ENCODE measurements at places on chromosomes 6 and 20.

- DNase-seq: no peak
Observed at GRCh38 chr6:11330413-11330760, 97.9 kb upstream of the NEDD9 start.

DNA sequence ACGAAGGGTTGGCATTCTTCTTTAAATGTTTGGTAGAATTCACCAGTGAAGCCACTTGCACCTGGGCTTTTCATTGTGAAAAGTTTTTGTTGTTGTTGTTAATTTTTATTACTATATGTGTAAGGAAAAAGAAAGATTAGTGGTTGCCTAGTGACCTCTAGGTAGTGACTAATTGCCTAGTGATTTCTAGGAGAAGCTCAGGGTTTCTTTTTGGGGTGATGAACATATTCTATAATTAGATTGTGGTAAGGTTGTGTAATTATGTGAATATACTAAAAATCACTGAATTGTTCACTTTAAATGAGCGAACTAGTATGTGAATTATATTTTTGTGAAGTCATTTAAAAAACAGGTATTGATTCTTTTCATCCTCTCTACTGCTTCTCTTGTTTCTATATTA is 123.8 kb upstream of the TMEM170B start:
- no peak for DNase-seq

DNA sequence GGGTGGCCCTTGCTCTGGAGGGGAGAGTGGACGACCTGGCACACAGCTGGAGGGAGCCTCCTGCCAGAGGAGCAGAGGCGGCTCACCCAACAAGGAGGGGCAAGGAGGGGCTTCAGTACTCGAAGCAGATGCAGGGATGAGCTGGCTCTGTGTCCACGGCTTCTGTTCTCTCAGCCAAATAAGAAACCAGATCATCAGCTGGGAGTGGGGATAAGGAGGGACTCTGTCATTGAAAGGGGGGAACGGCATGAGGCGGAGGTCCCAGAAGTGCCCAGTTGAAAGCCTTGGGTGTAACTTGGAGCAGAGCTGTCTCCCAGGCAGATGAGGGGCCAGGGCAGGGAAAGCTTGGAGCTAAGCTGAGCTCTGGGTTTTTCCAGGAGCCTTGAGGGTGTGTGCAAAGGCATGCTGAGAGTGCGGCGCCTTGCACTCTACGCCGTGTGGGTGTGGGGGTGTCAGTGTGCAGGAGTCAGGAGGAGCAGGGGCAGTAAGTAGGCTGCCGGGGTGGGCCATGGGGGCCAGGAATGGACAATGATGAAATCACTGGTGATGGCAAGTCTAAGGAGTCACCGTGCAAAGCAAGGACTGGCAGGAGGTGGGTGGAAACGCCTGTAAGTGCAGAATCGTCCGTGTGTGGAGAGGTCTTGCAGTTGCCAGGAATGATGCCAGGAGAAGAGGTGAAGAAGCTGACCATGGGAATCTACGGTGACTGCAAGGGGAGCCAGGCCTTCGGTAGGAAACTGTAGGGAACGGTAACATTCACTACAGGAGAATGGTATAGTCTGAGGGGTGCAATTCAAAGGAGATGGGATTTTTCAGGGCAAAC is 85.4 kb upstream of the FOXQ1 start:
- DNase-seq: no peak

- DNase-seq: no peak
Observed at GRCh38 chr20:59779656-59780380, 153.6 kb downstream of the SYCP2 start.

- DNase-seq: peak; percentile 15
Observed at GRCh38 chr6:155418017-155418761, 37.5 kb downstream of the NOX3 start.
